ENCODE measurements at places on chromosomes 12 and 14.

DNA sequence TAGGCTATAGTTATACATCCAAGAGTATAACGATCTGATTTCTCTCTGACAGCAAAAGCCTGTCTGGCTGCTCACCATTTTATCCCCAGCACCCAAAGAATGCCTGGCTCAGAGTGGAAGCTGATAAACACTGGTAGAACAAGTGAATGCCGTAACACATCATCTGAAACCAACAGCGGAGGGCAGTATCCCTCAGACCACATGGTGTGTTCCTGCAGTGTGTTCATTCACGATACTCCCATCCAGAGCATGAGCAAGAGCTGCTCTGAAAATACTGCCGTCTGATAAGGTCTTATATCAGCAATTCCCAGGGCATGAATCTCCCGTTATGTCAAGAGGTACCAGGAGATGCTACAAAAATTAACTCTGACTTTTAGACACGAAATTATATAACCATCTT lies 95.9 kb downstream of the TTC7B start:
- no peak for DNase-seq

DNA sequence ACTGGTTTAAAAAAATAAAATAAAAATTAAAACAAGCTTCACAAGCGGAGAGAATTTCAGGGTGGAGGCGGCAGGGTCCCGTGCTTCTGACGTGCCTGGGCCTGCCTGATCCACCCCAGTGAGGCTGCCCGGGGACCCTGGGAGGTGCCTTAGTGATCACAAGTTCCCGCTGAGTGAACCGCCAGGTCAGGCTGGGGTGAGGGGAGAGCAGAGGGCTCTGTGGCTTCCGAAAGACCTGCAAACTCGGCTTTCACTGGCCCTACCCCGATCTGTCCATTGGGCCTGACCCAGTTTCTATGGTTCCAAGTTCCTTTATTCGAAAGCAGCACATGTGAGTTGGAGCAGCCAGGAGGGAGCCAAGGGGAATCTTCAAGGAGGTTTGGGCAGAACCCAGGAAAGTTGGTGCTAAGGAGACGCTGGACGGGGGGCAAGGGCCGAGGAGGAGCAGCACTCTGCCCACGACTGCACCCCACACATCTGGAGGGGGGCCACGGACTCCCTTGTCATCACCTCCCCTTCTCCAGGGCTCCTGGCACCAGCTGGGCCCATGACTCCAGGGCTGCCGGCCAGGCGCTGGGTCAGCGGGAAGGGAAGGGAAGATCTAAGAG lies 12.9 kb downstream of the MMP14 start:
- no peak for DNase-seq

DNA sequence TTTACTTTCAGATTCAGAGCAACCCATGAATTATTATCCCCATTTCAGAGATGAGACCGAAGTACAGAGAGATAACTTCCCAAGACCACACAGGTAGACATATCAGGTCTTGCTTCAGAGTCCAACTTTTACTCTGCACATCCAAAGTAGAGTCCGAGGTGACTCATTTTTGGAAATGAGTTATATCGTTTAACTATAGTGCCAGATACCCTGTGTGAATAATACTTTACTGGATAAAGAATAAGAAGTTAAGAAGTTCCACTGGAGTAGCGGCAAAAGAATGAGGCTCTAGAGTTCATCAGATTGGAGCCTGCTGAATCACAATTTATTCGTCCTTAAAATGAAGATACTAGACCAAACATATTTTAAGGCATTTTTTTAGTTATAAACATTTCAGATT lies 124.7 kb downstream of the EPS8 start:
- no peak for DNase-seq

DNA sequence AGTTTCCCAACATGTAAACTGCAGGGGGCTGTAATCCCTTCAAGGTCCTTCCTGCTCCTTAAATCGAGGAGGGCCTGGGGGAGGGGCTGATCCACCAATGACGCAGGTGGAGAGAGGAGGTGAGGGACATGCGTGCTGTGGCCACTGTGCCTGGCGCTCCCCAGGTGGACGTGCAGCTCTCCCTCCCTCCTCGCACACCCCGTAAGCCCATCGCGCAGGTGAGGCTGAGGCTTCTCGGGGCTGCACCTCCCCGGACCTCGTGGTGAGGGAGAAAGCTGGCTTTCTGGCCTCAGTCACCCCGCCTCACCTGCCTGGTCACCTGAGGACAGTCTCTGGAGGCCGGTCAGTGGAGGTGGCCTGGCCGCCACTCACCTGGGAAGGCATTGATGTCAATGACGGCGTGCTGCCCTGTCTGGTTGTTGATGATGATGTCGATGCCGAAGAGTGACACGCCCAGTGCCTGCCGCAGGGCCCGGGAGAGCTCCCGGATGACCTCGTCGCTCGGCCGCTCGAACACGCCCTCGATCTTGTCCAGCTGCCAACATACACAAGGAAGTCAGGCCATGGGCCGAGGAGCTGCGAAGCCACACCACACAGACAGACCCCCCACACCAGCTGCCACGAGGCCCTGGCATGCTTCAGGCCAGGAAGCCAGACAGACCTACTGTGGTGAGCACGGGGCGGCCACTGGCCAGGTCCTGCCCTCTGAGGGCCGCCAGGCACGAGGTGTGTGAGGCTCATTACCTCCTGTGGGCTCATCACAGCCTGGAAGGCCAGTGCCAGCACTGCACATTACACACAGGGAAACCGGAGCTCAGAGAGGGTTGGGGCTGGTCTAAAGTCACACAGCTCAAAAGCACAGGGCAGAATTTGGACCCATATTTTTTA lies 23.3 kb downstream of the CHGA start:
- DNase-seq = no peak

DNA sequence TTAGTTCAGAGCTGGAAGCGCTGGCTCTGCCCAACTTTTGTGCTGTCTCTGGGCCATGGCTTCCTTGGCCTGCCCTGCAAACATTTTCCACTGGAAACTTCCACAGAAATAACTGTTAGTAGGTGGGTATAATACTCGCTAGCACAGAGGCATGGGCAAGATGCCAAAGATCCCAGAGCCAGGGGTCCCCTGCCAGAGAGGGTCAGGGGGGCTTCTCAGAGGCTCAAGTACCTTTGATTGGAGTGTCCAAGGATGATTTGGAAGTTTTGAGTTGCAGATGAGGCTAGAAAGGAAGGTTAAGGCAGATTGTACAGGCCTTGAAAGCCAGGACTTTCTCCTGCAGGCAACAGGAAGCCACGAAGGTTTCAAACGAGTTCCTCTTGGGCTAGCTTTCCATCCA lies 187.6 kb downstream of the DICER1 start:
- no peak for DNase-seq

GRCh38 chr14:61477712-61478462 lies 156.5 kb downstream of the PRKCH start:
- no peak for DNase-seq

DNA sequence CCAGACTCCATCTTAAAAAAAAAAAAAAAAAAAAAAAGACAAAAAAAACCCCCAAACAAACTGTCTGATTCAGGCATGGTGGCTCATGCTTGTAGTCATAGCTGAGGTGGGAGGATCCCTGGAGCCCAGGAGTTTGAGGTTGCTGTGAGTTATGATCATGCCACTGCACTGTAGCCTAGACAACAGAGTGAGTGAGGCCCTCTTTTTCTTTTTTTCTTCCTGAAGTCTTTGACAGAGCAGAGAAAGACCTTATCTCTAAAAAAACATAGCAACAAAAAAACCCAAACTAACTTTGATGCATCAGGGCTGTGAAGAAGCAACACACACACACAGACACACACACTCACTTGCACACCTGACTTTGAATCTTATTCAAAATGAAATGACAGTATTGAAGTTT lies 7.7 kb upstream of the AMN1 start:
- no peak for DNase-seq

- DNase-seq = no peak
Observed at GRCh38 chr12:64170730-64171129, 51.4 kb downstream of the KICS2 start.

DNA sequence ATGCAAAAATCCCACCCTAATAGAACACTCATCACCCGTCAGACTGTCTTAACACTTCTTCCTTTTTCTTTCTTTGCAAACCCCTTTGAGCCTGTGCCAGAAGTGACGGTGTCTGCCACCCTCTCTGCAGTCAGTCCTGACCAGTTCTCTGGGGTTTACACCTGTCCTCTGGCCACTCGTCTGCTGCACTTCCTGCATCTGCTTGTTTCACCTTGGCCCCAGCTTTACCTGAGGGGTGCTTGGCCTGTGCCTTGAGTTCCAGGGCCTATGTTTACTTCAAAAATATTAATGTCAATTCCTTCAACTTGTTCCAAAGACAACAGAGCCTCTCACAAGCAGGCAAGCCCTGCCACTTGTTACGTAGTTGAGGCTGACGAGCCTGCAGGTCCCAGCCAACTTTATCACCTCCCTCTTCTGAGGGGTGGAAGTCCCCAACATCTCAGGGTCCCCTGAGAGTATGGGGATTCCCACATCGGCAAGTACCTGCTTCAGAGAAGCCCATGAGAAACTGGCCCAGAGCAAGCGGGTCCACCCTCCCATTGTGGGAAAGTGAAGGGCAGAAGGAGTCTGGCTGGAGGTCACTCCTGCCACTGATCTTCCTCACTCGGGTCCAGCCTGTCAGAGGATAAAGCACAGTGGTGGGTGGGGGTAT lies 205.4 kb downstream of the DAD1 start:
- no peak for DNase-seq

DNA sequence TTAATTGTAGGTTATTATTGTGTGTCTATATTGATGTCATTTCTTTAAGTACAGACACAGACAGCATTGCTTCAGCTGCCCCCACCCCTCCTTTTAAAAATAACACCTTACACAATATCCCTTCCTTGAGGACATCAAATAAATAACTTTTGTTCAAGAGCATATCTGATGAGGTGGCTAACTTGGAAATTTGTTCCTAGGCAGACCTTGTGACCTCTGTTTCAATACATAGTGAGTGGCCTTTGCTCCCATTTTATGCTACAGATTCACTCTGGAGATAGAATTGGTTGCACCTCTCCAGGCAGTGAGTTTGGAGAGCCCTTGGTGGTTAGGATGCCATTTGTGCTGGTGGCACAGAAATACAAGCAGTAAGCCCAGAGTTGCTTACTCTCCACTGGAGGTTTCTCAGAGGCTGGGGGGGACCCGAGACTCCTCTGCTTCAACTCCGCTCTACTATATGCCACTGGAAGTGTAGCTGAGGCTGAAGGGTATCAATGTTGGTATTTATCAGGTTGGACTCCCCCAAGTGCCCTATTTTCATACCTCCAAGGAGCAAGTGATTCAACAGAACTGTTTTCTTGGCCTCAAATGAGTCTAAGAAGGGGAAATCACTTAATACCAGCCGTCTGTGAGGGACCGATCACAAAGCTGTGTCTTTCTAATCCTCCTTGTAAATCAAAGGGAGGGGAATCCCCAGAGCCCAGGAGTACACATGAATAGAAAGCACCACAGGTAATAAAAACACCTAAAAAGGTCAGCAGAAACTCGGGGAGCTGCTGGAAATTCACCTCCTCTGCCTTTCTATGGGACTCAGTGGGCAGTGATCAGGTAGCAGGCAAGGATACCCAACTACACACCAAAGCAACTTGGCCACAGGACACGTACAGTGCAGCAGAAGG lies 463.1 kb downstream of the RAD51B start:
- DNase-seq = no peak

DNA sequence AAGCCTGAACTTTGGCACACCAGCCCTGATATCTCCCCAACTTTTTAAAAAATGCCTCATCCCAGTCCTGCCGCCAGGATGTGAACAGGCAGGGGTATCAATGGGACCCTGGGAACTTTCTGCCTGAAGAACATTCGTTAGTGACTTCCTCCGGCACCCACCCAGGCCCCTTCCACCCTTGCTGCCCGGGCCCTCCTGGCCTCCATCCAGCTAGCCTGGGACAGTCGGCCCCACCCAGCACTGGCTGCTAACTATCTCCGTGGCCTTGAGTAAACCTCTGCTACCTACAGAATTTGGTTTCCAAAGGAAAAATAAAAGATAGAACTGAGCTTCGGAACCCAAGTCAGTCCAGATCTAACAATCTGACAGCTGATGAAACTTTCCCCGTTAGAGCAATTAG lies 14.3 kb downstream of the SCARB1 start:
- DNase-seq = no peak

GRCh38 chr14:105974902-105975301 lies 448.5 kb downstream of the TMEM121 start:
- no peak for DNase-seq

DNA sequence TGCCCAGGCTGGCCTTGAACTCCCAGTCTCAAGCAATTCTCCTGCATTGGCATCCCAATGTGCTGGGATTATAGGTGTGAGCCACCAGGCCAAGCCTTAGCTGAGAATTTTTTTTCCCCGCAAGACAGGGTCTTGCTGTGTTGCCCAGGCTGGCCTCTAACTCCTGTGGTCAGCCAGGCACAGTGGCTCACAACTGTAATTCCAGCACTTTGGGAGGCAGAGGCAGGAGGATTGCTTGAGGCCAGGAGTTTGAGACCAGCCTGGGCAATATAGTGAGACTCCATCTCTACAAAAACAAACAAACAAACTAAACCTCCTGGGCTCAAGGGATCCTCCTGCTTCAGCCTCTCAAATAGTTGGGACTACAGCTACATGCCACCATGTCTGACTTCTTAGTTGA lies 27.3 kb downstream of the DEPDC4 start:
- no peak for DNase-seq
